Renal pelvis (tissue), 12 donors: ENCODE measurements at places on chromosomes 2 and 18. TPM values are rescaled to one million over a fixed set of nuclear protein-coding genes. Genes with fewer than 3 reads are reported as not detected.
A peak's percentile ranks its signal among the peaks of the same experiment; 100 is the strongest.

RNF125 gene
- 2.0 TPM for polyA plus RNA-seq

LRRTM1 gene
- polyA plus RNA-seq, result 29.5 TPM

DNA sequence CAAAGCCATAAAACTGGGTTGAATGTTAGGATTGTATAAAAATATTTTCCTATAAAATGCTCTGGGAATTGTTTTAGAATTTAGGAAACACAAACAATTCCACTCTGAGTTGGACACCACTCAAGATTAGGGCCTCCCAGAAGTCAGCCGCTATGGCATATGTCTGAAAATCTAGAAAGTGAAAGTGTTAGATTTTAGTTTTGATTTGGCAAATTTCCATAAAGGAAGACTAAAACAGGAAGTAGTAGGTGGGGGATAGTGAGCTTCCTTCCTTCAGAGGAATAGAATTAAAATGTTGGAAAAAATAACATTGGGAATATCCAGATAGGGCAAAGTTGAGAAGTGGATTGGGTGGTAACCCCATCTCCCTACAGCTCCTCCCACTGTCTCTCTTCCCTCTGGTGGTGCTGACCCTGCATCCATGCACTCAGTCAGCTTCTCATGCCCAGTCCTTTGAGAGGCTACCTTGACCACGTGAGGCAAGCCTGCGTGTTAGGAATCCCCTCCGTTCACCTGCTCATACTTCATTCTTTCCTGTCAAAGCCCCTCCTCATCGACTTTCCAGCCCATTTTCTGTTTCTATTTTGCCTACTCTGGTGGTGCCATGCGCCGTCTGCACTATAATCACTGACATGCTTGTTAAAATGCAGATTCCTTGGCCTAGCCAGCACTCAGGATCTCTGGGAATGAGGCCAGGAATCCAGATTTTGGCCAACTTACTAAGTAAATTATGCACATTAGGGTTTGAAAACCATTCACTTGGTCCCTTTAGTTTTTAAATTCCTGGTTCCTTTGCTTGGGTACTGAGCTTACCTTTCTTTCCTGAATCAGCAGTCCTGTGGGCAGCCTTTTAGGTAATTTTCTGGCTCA lies 83.5 kb downstream of the POLE4 start:
- DNase-seq, result peak; percentile 29

GRCh38 chr2:26542194-26542455 lies 64.2 kb upstream of the OTOF start:
- no peak for DNase-seq

- peak; percentile 83 for DNase-seq
Observed at GRCh38 chr2:33077844-33078243, 131.1 kb downstream of the LTBP1 start.

SGPP2 gene
- 17.9 TPM for polyA plus RNA-seq

GRCh38 chr2:43540021-43540779 lies 55.6 kb downstream of the THADA start:
- DNase-seq, result peak; percentile 61

- DNase-seq, result no peak
Observed at GRCh38 chr18:27188309-27188708, 3.2 kb upstream of the CHST9 start.

- no peak for DNase-seq
Observed at GRCh38 chr2:19929226-19929625, 27.4 kb upstream of the TTC32 start.

CD8B2 gene
- polyA plus RNA-seq, result 0.22 TPM

GRCh38 chr2:239502430-239503186 lies 101.8 kb upstream of the HDAC4 start:
- DNase-seq, result no peak

GRCh38 chr2:159797543-159798375 lies at the start of gene CD302:
Gene CD302, minus strand, starts transcription at chr2:159798208. Its CDS starts 10 bp downstream, at chr2:159798198.
- peak; percentile 39 for DNase-seq

GRCh38 chr2:152336854-152337510 lies 2.0 kb downstream of the FMNL2 start:
- DNase-seq, result peak; percentile 31

DNA sequence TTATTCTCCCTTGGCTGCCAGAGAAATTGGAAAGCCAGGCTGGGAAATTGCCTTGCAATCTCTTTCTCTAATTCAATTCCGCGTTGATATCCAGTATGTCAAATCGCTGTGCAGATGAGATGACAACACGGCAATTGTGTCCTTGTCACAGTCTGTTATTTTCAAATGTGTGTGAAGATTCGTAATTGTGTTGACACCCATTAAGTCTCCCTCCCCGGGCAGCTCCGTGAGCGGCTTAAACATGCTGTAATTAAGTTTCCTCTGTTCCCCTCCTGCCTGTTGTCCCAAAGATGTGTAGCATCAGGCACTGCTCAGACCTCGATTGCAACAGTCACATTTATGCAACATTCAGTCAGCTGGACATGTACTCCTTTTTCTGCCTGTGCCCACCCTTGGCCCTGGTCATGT lies 209.5 kb downstream of the LPIN1 start:
- no peak for DNase-seq

DNA sequence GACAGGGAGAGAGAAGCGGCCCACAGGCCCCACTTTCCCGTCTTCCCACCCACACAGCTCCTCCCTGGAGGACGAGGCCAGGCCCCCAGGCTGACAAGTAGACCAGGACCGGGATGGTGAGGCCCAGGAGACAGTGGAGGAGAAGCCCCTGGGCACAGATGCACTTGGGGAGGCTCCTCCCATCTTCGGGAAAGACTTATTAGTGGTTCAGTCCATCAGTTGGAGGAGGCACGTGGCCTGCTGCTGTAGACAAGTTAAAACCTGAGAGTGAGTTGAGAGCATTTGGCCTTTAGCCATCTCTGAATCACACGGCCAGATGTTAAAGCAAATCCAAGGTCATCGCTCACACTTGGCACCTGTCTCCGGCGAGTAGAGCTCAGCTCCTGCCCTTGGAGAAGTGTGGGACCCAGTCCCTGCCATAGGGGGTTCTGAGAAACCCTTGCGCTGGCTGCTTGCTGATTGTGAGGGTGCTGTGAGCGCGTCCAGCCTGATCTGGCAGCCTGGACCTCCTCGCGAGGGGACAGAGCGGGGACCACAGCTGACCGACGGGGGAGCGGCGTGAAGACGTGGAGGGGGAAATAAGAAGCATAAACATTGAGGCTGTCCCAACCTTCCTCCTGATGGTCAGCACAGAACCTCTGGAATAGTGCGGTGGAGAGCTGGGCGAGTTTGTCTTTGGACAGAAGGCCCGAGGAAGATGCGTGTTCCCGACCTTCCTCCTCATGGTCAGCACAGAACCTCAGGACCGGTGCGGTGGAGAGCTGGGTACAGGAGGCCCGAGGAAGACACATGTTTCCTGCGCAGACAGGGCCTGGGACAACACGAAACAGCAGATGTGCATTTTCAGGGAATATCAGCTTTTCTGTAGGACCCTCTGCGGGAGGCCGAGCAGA lies 24.7 kb upstream of the ALLC start:
- no peak for DNase-seq

DNA sequence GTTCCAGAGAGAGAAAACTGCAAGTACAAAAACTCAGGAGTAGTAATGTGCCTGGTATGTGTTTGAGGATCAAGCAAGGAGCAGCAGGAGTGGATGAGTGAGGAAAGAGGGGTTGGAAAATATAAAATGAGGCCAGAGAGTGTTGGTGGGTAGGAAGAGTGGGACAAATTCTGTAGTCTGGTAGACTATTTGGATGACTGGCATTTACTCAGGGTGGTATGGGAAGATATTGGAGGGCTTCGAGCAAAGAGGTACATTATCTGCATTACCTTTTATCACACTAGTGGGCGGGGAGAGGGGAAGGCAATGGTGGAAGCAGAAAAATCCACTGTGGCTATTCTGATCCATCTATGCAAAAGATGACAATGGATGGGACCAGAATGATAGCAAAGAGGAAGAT lies 381.7 kb upstream of the VWC2L start:
- no peak for DNase-seq

DNA sequence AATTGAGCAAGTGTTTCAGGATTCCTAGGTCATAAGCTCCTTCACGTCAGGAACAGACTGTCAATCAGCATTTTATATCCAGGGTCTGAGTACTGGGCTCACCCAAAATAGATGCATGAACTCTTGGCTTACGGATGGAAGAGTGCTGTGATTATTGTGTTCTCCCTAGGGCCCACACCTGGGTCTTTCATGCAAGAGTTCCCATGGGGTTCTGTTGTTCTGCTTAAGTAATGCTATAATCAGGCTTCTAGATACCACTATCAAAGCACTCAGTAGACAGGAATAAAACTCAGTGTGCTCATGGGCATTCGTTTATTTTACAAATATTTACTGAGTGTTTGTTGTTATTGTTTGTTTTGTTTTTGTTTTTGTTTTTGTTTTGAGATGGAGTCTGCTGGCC lies 46.4 kb upstream of the PMAIP1 start:
- DNase-seq, result no peak

GRCh38 chr2:73172963-73173362 lies 29.4 kb upstream of the NOTO start:
- DNase-seq, result no peak

- no peak for DNase-seq
Observed at GRCh38 chr2:233714121-233714520, 1.4 kb downstream of the UGT1A5 start.

GRCh38 chr2:25198209-25198525 lies 29.8 kb upstream of the POMC start:
- no peak for DNase-seq

ARID5A gene
- polyA plus RNA-seq, result 4.5 TPM

DNA sequence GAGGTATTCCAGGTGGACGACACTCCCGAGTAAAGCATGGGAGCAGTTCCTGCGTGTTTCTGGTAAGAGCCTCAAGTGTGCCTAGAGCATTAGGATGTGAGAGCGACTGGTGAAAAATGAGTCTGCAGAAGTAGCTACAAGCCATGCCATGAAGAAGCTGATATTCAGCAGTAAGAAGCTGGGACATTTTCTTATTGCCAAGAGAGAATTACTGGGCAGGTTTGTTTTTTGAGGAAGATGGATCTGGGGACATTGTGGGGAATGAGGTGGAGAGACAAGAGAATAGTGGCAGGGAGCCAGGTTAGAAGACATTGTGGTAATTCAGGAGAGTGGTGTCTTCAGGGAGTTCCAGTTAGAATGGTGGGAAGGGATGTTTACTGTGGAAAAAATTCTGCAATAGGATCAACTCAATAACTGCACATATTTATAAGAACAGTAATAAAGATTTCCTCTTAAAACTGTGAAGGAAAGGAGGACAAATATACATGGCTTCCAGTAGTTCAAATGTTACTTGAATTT lies 38.2 kb downstream of the CRIM1 start:
- DNase-seq, result no peak

- peak; percentile 16 for DNase-seq
Observed at GRCh38 chr2:114729026-114729425, 286.6 kb downstream of the DPP10 start.

GRCh38 chr2:159196393-159196925 lies 90.0 kb downstream of the WDSUB1 start:
- DNase-seq, result no peak

TUBA3D gene
- 2.7 TPM for polyA plus RNA-seq

- no peak for DNase-seq
Observed at GRCh38 chr2:72719416-72719815, 106.4 kb downstream of the EXOC6B start.

BMP10 gene
- polyA plus RNA-seq, result not detected

COL3A1 gene
- polyA plus RNA-seq, result 906 TPM

PPP1R1C gene
- polyA plus RNA-seq, result 3.5 TPM

CNGA3 gene
- not detected for polyA plus RNA-seq

DNA sequence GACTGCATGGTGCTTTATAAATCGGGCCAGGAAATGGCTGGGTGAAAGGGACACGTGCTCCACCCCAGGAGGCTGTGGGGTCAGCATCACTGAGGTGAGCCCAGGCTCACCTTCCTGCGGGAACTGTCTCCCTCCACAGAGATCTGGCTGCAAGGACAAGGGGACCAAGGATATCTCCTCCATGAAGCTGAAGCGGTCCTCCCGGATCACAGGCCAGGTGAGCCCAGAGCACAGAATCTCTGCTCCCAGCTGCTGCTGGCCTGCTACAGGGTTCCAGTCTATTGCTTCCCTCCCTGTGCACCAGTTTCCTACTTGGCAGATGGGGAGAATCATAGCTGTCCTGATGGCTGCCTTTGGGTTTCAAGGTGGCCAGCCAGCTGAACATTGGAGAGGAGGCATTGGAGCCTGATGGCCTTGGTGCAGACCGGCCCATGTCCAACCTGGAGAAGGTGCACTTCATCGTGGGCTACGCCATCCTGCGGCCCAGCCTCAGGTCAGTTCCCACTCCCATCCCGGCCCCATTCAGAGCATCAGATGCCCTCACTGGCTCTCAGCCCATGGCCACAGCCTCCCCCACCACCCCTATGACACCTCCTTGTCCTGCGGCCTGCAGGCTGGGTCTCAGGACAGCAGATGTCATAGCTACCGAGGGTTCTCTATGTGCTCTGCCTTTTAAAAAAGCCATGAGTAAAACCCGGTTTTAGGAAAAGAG lies 33.7 kb upstream of the GPR17 start:
- DNase-seq, result no peak

DNA sequence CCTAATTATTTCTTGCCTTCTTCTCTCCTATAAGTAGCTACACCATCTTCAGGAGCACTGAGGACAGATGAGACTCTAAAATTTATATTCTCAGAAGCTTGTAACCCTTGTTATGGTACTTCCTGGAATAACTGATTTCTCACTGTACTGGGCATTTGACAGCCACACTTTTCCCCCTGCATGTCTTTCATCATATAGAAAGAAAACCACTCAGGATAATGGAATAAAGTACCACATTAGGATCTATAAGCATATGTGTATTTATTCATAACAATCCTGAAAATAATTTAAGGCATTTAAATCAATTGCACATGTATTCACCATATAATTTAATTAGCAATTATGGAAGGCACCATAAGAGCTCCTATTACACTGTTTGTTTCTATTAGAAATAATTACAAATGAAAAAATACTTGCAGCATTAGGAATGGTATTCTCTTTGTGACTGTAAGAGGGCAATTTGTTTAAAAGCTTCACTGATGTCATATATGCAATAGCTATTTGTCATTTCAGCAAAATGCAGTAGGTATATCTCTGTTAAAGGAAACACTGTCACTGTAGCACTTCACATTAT lies 216.9 kb upstream of the FSHR start:
- DNase-seq, result no peak

DNA sequence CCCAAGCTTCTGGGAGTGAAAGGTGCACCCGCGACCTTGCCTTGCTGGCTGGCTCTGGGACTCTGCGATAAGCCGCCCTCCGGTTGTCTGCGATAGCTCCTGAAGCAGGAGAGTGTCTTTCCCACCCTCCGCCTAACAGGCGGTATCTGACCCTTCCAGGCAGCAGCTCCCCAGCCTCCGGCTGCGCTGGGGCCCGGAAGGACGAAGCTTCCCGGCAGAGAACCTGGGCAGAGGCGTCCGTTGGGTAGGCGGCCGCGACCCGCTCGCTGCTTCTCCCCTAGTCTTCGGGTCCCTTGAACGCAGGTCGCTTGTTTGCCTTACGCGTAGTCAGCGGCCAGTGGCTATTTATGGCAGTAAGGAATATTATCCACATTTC lies 446 bp upstream of the RHBDD1 start:
- DNase-seq, result no peak

- DNase-seq, result no peak
Observed at GRCh38 chr2:143347271-143347695, 218.1 kb downstream of the ARHGAP15 start.

- no peak for DNase-seq
Observed at GRCh38 chr2:237552908-237553307, 13.5 kb upstream of the PRLH start.
